ENCODE measurements at places on chromosomes 3 and 15. TPM values are rescaled to one million over a fixed set of nuclear protein-coding genes. Genes with fewer than 3 reads are reported as not detected.

THSD4 gene
- total RNA-seq = 50.9 TPM

RBP2 gene
- not detected for total RNA-seq

AGBL1 gene
- not detected for total RNA-seq

ARHGEF3 gene
- total RNA-seq = 21.8 TPM

CCDC39 gene
- total RNA-seq = 0.27 TPM

NR1I2 gene
- not detected for total RNA-seq

PYGO1 gene
- 21.2 TPM for total RNA-seq

SLC12A6 gene
- 29.4 TPM for total RNA-seq

ZBTB47 gene
- total RNA-seq = 22.3 TPM

ACOX2 gene
- total RNA-seq = 19.2 TPM

All from fibroblast of the aortic adventitia (primary cell).